ENCODE measurements at places on chromosomes 6 and 20.

- DNase-seq: peak; percentile 41
Measured at GRCh38 chr6:5302995-5303622, 41.8 kb downstream of the FARS2 start.

GRCh38 chr6:3421791-3422434, 34.9 kb downstream of the SLC22A23 start:
- DNase-seq: no peak

- DNase-seq: no peak
Measured at GRCh38 chr20:9506964-9507369, 7.4 kb upstream of the LAMP5 start.

DNA sequence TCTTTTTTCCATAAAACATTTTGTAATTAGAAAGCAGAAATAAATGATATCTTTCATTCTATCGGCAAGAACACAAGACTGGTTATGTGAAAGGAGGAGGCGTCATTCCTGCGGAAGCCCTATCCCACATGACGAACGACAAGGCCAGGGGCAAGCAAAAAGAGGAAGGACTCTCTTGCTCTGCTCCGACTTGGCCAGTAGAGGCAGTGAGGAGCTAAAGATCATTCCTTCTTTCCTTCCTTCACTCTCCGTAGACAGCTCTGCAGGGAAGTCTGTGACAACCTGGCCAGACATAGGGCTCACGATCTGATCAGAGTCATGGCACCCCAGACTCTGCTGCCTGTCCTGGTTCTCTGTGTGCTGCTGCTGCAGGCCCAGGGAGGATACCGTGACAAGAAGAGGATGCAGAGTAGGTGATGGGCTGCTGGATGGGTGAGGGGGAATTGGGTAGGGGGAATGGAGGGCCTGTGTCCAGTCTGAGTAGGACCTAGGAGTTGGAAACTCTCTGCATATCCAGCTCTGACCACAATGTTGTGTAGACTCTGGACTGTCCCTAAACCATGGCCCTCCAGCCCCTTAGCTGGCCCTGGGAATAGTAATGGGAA, at the start of gene WFDC10A:
TSS of gene WFDC10A (plus strand) at position 244 of the 605 bp plus-strand sequence. CDS start at position 319, 75 bp downstream.
- peak; percentile 0 for DNase-seq

GRCh38 chr6:161080263-161080970, 88.8 kb downstream of the MAP3K4 start:
- DNase-seq: no peak

DNA sequence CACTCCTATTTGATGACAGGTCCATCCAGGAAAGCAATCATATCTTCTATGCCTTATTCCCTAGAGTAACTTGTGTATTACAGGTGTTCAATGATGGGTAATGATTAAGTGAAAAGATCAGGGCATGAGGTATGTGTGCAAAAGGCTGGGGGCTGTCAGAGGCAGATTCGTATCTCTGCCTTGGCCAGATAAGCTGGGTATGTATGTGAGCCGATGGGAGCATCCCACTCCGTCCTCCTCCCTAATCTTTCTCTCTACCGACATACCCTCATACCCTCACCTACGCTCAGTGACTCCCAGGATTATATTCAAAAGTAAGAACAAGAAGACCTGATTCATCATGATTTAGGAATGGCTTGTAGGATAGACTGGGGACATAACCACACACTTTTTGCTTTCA, 238.7 kb downstream of the PLCB1 start:
- no peak for DNase-seq

DNA sequence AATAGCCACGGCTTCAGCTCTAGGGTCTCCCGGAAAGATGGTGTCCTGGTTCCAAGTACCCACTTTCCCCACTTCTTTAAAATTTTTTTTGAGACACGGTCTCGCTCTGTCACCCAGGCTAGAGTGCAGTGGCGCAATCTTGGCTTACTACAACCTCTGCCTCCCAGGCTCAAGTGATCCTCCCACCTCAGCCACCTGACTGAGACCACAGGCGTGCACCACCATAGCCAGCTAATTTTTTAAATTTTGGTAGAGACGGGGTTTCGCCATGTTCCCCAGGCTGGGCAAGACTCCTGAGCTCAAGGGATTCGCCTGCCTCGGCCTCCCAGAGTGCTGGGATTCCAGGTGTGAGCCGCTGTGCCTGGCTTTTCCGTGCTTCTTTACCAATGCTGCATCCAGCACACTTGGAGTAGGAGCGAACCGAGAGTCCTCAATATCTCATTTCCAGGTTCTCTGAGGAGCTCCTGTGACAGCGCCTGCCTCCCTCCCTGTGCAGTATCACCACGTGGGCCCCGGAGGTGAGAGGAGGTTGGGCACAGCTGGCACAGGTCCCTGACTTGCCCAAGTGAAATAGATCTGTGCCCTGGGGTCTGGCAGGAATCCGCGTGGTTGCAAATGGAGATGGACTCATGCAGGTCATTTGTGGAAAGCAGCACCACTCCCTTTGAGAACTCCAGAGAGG, 37.3 kb downstream of the EZR start:
- no peak for DNase-seq

- peak; percentile 12 for DNase-seq
Measured at GRCh38 chr20:9912858-9913434, 74.1 kb upstream of the PAK5 start.

DNA sequence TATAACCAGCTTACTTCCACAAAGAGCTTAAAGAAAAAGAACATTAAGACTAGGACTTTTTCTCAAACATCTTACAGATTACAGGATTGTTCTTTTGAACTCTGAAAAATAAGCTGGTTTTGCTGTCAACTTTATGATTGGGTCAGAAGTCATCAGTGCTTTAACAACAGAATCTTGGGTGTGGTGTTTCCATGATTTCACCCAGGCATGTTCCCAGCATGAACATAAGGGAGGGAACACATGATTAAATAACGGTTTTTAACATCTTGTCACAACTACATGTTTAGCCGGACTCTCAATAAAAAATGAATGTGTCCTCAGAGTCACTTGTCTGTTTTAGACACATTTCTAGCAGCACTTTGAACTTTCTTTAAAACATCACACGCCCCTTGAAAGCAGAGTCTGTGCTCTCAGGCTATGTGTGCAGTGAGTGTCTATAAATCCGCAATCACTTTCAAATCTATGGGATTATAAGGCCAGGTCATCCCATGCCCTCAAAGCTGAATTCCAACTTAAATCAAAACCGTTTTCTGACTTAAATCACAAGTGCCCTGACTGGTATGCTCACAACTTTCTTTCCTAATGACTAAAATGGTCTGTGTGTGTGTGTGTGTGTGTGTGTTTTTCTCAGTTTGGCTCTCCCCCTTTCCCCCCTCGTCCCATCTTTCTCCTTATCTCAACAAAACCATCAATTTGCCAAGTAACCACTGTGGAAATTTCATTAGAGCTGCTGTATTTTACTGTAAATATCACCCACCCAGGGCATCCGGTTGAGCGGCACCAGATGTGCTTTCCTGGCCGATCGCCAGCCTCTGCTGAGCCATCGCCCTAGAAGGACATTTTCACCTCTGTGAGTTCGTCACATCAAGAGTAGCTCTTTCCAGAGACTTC, 216.8 kb upstream of the DTNBP1 start:
- no peak for DNase-seq

- no peak for DNase-seq
Measured at GRCh38 chr20:4883546-4883945, 117.8 kb downstream of the SLC23A2 start.

- no peak for DNase-seq
Measured at GRCh38 chr6:94736236-94736635, 841.1 kb upstream of the MANEA start.

GRCh38 chr6:30913721-30914075, 340 bp upstream of the VARS2 start:
- no peak for DNase-seq

- no peak for DNase-seq
Measured at GRCh38 chr6:168280899-168281245, 38.7 kb downstream of the DACT2 start.

GRCh38 chr6:147204843-147205311, 660 bp downstream of the STXBP5 start:
- DNase-seq: no peak

GRCh38 chr6:117817992-117818391, 89.1 kb upstream of the SLC35F1 start:
- DNase-seq: no peak

All from NCI-H1436 (cell line).